ENCODE measurements at places on chromosomes 7 and 10. TPM values are rescaled to one million over a fixed set of nuclear protein-coding genes. Genes with fewer than 3 reads are reported as not detected.

The LIPN gene
- not detected for total RNA-seq

The MMD2 gene
- not detected for total RNA-seq

The SKIDA1 gene
- 1.2 TPM for total RNA-seq

The FAM149B1 gene
- 27.9 TPM for total RNA-seq

The LAMB1 gene
- total RNA-seq: 89.4 TPM

The HOXA5 gene
- 0.81 TPM for total RNA-seq

The GNGT1 gene
- total RNA-seq: not detected

The CHN2 gene
- total RNA-seq: 24.7 TPM

The DRGX gene
- total RNA-seq: not detected

The PANK1 gene
- 18.2 TPM for total RNA-seq

The TCAF2 gene
- 8.9 TPM for total RNA-seq

The ZFAND4 gene
- total RNA-seq: 17.2 TPM

The TMEM236 gene
- 0.46 TPM for total RNA-seq

The NKX1-2 gene
- 0.09 TPM for total RNA-seq

The MORN4 gene
- total RNA-seq: 6.9 TPM

The ZEB1 gene
- total RNA-seq: 52.5 TPM

The DLG5 gene
- 52.6 TPM for total RNA-seq

The PDE1C gene
- 2.4 TPM for total RNA-seq

The ZNF722 gene
- not detected for total RNA-seq

The PLEKHA8 gene
- 11.9 TPM for total RNA-seq

The PNLIP gene
- total RNA-seq: 5.4 TPM

The KLF14 gene
- not detected for total RNA-seq

The SRPK2 gene
- 45.0 TPM for total RNA-seq

The CCL24 gene
- total RNA-seq: 0.92 TPM

The GDF10 gene
- total RNA-seq: 0.52 TPM
